ENCODE measurements at places on chromosomes 11 and 22.

DNA sequence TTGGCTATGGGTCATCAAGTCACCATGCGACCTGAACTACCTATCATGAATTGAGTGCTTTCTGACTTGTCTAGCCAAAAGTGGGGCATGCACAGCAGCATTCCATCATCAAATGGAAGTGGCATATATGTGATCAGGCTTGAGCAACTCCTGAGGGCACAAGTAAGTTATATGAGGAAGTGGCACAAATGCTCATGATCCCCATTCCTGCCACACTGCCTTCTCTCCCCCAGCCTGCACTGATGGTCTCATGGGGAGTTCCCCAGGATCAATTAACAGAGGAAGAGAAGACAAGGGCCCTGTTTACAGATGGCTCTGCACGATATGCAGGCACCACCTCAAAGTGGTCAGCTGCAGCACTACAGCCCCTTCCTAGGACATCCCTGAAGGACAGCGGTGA is 21.8 kb downstream of the MS4A4E start:
- no peak for DNase-seq

- no peak for DNase-seq
Measured at GRCh38 chr11:2580061-2580421, 119.8 kb downstream of the KCNQ1OT1 start.

- no peak for DNase-seq
Measured at GRCh38 chr22:23255506-23256170, 75.3 kb downstream of the BCR start.

- DNase-seq = no peak
Measured at GRCh38 chr22:18109410-18110193, 1.0 kb upstream of the TUBA8 start.

DNA sequence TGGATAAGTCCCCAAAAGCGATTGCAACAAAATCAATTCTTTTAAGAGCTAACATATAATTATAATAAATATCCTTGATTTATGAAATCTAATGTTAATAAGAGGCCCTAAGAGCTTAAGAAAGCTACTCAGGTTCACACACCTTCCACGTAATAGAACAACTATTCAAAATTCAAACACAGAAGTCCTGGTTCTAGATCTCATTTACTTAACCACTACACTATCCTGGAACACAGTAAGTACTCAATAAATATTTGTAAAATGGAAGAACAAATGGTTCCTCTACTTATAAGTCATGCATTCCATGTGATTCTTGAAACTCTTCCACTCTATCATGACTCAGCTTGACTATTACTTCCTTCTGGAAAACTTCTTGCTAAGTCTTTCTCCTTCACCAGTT is 268.2 kb downstream of the FAM181B start:
- DNase-seq = no peak

DNA sequence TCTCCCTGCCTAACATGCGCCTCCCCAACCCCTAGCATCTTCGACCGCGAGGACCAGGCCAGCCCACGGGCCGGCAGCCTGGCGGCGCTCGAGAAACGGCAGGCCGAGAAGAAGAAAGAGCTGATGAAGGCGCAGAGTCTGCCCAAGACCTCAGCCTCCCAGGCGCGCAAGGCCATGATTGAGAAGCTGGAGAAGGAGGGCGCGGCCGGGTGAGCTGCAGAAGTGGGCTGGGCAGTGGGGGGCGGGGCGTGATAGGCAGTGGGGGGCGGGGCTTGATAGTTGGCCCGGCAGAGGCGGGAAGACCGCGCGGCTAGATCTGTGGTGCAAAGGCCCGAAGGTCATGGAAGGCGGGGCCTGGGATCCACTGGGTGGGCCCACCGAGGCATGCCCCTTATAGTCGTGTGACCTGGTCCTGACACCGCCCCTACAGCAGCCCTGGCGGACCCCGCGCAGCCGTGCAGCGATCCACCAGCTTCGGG is 8.7 kb downstream of the SELENOM start:
- no peak for DNase-seq

DNA sequence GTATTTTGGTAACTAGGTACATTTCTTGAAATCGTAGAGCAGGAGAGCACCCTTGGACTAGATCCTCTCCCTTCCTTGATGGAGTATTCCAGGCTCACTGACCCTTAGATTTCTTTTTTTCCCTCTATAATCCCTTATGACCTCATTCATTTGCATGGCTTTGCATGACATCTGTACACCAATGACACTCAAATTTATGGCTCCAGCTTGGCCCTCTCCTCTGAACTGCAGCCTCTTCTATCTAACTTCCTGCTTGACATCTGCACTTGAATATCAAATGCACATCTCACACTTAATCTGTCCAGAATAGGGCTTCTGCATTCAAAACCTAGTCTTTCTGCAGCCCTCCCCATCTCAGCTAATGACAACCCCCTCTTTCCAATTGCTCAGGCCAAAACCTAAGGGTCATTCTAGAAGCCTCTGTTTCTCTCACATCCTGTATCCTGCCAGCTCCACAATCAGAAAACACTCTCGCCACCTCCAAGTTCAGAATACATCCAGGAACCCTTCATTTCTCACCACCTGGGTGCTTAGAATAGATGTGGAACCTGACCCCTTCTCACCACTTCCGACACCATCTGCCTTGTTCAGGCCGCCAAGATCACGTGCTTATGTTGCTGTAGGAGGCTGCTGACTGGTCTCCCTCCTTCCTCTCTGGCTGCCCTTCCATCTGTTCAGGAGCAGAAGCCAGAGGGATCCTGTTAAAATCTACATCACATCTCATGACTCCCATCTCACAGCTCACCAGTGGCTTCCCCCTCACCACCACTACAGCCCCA is 138.9 kb upstream of the MTNR1B start:
- no peak for DNase-seq

DNA sequence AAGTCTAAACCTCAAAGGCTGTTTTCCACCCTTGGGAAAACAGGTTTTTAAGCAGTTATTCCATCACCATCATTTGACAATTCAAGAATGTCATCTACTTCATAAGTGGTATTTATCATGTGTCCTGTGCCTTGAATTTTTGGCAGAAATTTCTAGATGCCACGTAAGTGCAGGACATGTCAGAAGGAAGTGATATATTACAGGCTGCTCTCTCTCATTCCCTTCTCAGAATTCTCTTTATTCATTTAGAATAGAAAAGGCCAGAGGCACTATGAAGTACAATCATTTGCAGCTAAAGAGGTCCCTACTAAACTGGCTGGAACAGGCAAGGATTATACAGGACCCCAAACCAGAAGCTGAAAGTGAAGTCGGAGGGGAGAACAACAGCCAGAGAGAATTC is 11.9 kb downstream of the RBFOX2 start:
- no peak for DNase-seq

DNA sequence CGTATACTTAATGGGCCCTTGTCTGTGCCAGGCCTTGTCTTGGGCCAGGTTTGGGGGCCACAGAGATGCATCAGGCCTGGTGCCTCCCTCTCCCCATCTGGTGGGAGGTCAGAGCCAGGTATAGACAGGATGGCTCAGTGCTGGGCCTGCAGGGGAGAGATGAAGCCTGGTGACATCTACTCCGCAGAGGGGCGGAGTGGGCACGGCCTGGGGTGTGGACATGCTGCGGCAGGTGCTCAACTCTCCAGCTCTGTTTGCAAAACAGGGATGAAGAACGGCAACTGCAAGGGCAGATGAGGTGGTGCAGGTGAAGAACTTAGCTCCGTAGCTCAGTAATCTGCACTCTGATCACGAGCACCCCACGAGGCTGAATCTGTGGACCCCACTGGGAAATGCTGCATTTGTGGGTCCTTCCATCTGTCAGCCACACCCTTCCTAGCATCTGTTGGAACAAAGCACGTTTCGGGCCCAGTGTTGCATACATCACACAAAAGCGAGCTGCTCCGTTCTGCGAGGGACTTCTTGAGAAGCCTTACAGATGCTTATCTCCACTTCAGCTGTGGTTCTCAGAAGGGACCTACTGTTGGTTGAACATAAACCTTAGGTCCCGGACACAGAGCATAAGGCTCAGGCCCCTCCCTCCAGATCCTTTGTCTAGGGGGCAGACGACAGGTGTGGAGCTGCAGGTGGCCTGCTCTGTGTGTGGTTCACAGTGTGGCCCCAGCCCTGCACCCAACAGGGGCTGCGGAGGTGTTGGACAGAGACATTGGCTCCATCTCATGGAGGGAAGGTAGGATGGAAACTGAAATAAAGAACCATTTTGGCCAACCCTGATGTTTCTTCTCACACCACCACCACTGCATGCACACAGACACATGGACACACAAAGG is 78.3 kb downstream of the LRRC32 start:
- DNase-seq = no peak

GRCh38 chr11:111879637-111879960 is 258 bp downstream of the CFAP68 start:
- DNase-seq = no peak

DNA sequence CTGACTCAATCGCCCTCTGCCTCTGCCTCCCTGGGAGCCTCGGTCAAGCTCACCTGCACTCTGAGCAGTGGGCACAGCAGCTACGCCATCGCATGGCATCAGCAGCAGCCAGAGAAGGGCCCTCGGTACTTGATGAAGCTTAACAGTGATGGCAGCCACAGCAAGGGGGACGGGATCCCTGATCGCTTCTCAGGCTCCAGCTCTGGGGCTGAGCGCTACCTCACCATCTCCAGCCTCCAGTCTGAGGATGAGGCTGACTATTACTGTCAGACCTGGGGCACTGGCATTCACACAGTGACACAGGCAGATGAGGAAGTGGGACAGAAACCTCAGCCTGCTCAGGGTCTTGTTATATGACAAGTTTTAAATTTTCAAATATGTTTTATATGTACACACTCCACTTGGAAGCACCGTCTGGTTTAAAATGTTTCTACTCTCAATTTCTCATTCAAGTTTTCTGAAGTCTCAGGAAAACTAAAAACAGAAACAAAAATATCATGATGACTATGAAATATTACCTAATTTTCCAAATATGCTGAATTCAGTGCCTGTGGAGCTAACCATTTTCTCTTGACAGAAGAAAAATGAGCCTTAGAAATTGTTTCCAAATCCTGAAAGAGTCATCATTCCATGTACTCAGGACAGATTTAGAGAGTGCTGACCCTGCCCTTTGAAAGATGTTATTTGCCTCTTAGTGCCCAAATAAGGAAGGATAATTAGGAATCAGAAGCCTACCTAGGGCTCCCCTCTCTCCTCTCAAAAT is 48.8 kb upstream of the TOP3B start:
- DNase-seq = no peak

DNA sequence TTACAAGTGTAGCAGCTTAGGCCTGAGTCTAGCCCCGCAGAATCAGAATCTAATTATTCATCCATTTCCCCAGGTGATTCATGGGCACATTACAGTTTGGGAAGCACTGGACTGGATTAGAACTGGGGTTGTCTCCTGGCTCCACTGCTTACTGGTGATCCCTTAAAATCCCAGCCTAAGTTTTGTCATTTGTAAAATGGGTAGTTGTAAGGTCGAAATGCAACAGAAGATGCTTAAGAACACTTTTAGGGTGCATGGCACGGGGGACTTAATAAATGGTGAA is 1.3 kb downstream of the STX3 start:
- DNase-seq = no peak

GRCh38 chr11:15374418-15374817 is 259.7 kb downstream of the INSC start:
- no peak for DNase-seq

- no peak for DNase-seq
Measured at GRCh38 chr22:36010882-36011281, 17.7 kb downstream of the RBFOX2 start.

DNA sequence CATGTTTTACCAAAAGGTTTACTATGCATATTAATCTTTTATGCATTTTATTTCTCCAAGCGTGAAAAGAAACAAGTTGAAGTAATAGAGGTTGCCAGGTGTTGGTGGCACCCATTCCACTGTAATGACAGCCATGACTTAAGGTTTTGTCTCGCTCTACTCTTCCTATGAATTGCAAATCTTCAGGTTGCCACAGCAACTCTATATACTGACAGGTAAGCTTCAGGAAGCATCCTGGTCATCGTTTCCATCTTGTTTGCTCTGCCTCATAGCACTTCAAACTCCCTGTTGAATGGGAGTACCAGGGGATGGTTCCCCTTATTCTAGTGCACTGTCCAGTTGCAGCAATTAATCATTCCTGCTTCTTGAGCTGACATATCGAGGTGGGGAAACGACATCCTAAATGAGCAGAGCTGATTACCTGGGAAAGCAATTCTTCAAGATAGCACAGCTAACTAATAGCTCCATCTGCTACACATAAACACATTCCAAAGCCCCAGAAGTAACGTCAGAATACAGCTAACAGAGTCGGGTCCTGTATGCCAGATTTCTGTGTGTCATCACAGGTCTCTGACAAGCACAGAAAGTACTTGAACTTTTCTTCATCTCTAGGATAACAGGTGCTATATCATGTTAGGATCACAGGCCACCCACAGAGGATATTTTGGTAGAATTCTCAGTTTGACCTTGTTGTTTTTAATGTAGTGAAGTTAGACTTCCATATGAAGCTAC is 80.3 kb downstream of the CADM1 start:
- no peak for DNase-seq

DNA sequence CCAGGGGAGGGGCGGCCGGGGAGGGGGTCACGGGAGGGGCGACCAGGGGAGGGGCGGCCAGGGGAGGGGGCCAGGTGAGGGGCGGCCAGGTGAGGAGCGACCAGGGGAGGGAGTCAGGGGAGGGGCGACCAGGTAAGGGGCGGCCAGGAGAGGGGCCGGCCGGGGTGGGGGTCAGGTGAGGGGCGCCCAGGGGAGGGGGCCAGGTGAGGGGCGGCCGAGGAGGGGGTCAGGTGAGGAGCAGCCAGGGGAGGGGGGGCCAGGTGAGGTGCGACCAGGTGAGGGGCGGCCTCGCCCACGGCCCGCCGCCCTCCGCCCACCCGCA is 355 bp downstream of the TESMIN start:
- no peak for DNase-seq

GRCh38 chr22:20173246-20173645 is 22.4 kb upstream of the CCDC188 start:
- DNase-seq = no peak

DNA sequence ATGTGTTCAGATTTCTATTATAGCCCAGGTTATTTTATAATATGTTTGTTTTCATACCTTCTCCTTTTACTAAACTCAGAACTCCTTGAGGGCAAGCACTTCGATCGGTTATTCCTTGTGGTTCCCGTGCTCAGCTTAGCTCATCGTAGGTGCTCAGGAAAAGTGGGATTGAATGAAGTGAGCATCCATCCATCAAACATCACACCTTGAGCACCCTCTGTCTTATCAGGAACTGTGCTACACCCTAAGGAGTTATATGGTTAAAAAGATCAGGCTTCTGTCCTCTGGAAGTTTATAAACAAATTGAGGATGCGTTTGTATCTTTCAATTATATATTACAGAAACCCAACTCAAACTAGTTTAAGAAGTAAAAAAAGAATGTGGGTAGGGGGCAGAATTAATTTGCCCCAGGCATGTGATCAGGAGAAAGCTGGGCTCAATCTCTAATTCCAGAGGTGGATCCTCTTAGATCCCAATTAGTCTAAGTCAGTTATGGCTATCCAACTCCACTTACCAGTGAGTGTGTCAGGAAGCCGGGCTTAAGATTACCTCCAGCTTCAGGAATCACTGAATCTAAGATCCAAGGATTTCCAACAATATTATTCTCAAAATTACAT is 59.9 kb upstream of the RRAS2 start:
- DNase-seq = no peak
